Lower leg skin (tissue), 4 donors: ENCODE measurements at places on chromosomes 5 and 9.

DNA sequence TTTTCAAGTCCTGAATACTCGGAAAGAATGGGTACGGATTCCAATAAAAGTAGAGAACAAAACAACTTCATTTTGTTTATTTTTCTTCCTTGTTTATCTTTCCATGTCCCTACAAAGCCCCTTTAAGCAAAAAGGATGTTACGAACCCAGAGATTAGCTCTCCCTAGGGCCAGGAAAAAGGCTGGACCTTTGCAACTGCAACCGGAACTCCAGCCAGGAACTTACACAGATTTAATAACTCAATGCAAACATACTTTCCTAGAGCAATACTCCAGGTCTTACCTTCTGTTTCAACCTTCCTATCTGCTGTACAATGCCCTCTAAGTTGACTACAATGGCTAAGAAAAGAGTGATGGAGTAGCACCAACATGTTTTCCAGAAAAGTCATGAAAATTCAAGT, 7.0 kb downstream of the DENND1A start:
- no peak for DNase-seq

DNA sequence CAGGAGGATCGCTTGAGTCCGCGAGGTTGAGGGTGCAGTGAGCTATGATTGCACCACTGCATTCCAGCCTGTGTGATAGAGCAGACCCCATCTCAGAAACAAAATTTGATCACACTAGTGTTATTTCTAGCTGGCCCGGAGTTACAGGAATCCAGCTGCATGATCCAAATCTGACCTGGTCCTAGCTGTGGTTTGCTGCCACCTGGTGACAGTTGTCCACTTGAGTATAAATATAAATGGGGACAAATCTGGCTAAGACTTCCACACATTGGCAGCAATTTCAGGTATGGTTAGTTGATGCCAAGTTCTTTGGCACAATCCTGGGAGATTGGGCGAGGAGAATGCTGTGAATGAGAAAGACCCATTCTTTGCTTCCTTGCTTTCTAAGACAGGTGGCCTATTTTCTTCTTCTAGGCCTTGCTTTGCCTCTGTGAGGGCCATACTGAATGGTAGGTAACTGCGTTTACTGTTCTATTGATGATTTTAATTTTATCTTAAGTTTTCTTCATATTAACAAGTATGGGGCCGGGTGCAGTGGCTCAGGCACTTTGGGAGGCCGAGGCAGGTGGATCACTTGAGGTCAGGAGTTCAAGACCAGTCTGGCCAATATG, 35.4 kb downstream of the UBE2R2 start:
- DNase-seq: no peak

DNA sequence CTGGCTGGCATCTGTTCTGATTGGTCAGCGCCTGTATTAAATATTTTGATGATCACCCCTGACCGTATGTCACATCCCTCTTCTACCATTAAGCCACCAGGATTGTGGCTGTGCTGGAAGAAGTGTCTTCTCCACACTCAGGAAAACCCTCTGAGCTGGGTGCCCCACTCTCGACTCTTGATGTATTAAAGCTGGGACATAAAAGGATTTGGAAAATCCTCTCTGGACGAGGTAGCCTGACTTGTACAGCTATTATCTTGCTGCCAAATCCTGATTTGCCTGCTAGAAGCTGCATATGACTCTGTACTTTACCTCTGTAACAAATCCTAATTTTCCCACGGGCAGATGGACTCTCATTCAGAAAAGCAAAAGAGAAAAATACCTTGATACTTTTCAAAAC, 161.0 kb downstream of the SLC28A3 start:
- no peak for DNase-seq

GRCh38 chr5:146475190-146475780, 28.2 kb downstream of the TCERG1 start:
- DNase-seq: no peak

DNA sequence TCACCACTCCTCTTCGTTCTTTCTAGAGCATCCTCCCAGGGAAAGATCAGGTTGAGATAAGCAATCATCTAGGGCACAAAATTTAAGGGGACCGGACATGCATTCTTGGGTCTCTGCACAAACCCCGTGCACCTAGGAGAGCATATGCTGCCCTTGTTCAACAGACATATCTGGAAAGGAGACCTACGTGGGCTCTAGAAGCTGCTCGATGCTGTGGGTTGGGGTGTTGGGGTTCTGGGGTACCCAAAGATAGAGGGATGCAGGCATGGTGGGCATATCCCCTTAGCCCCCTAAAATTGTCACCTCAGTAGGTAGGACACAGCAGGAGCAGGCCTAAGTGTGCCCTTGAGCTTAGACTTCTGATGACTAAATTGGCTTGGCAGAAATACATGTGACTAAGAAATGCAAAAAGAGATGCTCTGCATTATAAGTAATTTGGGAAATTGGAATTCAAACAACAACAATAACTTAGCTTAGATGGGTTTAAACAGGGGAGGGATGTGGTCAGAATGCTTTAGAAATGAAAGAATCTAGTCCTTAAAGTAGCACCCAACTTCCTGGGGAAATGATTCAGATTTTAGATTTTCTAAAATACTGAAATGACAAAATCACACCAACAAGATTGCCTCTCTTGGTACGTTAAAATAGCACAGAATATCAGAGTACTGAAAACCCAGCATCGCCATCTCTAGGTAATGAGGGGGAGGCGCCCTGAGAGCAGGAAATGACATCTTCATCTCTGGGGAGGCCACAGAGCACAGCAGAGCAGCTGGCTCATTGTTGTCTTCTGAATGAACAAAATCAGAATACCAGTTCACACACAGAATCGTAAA, 172.3 kb downstream of the GNA14 start:
- DNase-seq: no peak

DNA sequence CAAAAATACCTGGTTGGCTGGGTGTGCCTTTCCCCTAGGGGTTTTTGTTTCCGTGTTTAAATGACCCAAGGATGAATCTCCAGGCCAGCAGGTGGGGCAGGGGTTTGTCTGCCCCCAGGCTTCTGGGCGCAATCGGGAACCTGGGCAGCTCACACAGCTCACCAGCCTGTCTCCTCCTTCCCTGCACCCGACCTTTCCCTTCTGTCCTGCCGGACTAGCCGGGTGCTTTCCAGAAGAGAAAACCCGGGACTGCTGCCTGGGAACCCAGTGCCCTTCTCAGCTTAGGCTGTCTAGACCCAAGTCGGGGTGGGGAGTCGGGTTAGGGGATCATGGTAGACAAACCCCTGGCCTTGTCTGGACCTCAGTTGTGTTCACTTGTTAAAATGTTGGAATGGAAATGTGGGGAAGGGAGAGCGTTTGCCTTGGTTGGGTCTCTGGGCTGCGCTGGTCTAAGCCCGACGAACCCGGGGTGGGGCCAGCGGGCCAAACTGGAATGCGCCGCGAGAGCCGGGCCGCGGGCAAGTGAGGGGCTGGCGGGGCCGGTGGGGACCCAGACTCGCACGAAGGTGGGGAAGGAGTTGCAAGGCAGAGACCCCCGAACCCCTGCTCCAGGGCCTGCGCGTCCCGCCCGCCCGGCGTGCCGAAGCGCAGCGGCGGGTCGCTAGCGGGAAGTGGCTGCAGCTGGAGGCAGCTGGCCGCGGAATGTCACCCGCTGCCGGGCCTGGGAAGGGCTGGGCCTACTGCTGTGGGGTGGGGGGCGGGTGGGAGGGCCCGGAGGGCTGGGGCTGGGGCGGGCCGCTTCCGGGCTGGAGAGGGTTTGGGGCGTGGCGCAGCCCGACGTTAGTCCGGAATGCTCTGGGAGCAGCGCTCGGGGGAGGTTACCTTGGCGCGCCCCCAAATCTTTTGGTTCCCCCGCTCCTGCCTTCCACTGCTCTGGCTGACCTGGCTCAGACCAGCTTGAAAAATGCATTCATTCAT, 84.6 kb downstream of the DAB2IP start:
- DNase-seq: peak; percentile 55

GRCh38 chr5:146130440-146131045, 25.2 kb upstream of the PLAC8L1 start:
- DNase-seq: no peak

DNA sequence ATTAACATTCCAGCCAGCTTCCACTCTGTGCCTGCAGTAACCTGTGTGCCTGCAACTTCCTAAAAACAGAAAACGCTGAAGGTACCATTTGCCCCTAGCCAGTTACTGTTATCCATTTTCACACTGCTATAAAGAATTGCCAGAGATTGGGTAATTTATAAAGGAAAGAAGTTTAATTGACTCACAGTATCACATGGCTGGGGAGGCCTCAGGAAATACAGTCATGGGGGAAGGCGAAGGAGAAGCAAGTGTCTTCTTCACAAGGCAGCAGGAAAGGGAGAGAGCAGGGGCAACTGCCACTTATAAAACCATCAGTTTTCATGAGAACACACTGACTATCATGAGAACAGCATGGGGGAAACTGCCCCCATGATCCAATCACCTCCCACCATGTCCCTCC, 31.2 kb downstream of the PTCD2 start:
- DNase-seq: no peak

DNA sequence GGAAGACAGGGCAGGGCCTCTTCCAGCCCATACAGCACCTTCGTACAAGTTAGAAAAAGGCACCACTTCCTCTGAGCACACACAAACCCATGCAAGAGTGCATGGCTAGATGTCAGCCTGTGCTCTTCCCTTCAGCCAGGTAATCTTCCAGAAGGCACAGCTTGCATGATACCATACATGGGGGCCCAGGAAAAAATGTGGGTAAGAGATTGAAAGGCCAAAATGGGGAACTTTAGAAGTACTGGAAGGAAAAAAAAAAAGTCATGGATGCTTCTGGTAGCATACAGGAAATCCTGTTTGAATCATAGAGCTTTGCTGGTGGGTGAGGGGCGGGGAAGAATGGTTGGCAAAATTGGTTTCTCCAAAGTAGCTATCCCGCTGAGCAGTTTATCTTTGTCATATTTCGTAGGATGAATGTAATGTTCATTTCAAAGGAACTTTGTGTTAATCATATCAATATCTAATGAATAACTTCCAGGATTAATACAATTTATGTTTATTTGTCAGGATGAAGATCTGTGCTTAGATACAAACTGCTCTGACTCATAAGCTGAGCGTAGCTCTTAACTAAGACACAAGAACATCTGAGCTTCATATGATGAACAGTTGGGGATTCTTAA, 78.2 kb upstream of the MAP3K1 start:
- DNase-seq: no peak
